Kidney capillary endothelial cell (primary cell): ENCODE measurements at places on chromosomes 1 and 21.

GRCh38 chr1:2224631-2225428, 3.3 kb upstream of the SKI start:
- DNase-seq, result no peak

- no peak for DNase-seq
These were observed 24.2 kb downstream of the PCSK9 start for GRCh38 chr1:55063577-55063942.

DNA sequence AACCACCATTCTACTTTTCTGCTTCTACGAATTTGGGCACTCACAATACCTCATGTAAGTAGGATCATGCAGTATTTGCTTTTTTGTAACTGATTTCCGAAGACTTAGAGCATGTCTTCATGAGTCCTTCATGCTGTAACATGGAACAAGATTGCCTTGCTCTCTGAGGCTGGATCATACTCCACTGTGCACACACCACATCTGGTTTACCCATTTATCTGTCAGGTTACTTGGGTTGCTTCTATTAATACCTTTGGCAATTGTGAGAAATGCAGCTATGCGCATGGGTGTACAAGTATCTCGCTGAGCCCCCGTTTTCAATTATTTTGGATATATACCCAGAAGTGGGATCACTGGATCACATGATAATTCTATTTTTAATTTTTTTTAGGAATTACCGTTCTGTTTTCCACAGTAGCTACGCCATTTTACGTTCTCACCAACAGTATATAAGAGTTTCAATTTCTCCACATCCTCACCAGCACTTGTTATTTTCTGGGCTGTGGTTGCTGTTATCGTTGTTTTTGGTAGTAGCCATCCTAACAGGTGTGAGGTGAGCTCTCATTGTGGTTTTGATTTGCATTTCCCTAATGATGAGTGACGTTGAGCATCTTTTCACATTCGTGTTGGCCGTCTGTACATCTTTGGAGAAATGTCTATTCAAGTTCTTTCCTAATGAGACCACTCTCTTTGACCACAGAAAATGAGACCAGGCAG, 10.7 kb upstream of the SLC2A5 start:
- no peak for DNase-seq

DNA sequence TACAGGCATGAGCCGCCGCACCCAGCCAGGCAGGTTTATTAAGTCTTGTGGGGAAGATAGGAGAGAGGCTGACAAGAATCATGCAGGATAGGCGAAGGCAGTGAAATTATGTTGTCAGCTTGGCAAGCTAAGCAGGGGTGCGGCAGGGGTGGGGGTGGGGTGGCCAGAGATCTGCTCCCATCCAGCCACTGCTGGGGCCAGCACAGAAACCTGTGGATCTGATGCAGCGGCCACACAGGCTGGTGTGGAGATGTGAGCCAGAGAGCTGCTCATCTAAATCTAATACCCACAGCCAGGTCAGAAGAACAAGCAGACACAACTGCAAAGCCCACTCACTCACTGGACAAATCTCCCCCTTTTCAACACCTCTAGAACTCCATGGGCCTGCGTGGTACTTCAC, 68.7 kb downstream of the KCTD3 start:
- DNase-seq, result no peak

GRCh38 chr1:7967196-7967595, 5.7 kb downstream of the PARK7 start:
- no peak for DNase-seq

DNA sequence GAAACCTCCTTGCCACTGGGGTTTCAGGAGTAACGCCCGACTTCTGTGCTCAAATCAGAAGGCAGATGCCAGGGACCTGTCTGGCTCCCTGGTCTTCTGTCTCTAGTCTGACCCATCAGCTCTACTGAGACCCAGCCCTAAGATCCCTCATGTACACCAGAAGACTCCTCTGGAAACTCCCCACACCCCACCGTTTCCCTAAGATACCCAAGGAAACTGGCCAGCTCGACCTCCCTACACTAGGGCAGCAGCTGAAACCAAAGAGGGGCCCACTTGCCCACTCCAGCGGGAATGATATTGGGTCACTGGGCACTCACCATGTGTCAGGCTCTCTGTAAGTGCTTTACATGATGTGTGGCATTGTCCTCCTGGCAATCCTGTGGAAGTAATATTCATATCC, 469 bp upstream of the S100A16 start:
- DNase-seq, result no peak

DNA sequence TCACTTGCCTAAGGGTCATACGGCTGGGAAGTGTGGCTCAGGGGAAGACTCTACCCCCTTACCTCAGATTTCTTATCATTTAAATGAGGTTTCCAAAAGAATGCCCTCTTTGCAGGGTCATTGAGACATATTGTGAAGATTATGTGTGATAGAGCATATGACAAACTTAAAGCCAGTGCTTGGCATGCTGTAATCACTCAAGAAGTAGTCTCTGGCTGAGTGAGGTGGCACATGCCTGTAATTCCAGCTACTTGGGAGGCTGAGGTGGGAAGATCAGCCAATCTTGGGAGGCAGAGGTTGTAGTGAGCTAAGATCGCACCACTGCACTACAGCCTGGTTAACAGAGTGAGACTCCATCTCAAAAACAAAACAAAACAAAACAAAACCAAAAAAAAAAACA, 7.5 kb upstream of the LDLRAD2 start:
- no peak for DNase-seq

- DNase-seq, result peak; percentile 21
These were observed 130.8 kb downstream of the HMCN1 start for GRCh38 chr1:185864889-185865517.
